ENCODE measurements at places on chromosomes 5 and 9.
A peak's percentile ranks its signal among the peaks of the same experiment; 100 is the strongest.

DNA sequence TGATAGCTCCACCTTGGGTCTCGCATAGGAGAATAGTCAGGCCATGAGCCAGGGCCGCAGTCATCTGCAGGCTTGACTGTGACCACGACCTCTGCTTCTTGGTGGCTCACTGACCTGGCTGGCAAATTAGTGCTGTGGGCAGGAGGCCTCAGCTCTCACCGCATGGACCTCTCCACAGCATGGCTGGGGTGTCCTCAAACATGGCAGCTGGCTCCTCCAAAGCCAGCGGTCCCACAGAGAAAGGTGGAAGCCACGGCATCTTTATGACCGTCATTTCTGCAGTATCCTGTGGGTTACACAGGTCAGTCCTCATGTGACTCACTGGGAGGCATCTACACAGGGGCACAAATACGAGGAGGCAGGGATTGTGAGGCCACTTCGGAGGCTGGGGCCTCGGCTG, 43.2 kb upstream of the SAP30L start:
- DNase-seq, result no peak

GRCh38 chr9:27817747-27818146, 244.5 kb upstream of the C9orf72 start:
- no peak for DNase-seq

DNA sequence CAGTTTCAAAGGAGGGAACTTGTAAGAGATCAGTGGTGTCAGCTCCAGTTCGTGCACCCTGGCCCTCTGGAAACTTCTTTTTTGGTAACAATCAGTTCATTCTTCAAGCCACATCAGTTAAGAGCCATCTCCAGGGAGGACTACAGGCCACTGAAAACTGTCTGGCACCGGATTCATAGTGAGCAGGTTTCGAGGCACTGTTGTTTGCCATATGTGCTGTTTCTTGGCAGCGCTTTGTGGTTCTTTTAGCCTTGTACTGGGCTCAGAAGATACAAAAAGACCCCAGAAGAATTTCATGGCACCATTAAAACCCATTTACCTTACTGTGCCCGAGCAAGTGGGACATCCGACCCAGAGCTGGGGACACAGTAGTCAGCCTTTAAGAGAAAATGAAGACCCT, 68.5 kb downstream of the OTULIN start:
- no peak for DNase-seq

- no peak for DNase-seq
Measured at GRCh38 chr5:1093361-1093760, 18.5 kb downstream of the SLC12A7 start.

DNA sequence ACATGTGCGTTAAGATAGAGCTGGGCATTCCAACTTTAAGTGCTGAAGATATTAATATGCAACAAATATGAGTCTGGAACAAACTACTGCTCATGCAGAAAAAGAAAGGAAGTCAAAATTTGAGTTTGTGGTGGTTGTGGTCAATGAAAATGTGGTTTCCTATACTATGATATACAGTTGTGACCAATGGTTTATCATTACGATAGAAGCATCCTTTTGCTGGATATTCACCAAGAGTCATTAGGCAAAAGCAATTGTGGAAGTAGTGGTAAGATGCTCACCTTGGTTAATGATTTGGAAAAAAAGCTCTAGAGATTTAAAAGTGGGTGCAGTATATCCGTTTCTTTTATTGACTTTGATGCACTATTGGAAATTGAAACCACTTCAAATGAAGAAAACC, 1007.0 kb downstream of the NR2F1-AS1 start:
- DNase-seq, result no peak

- DNase-seq, result no peak
Measured at GRCh38 chr5:117638581-117638980, 1064.0 kb upstream of the SEMA6A start.

DNA sequence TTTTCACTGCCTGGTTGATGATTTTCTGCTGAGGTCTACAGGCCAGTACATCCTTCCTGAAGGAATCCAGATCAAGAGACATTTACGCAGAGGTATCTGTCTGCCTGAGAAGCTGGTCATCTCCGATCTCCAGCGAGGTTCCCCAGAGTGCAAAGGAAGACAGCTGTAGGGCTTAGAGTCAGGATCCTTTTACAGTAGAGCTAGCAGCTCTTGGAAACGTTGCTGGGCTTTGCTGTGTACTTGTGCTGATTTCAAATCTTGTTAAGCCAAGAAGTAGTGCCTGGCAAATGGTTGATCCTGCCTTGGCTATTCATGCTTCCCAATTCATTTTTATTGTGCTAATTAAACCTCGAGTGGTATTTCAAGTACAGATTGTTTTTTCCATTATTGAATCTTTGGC, 48.9 kb downstream of the NTRK2 start:
- DNase-seq, result no peak

GRCh38 chr5:174410716-174411478, 313.5 kb upstream of the MSX2 start:
- DNase-seq, result no peak

GRCh38 chr5:31485376-31486207, 46.3 kb downstream of the DROSHA start:
- DNase-seq, result no peak

DNA sequence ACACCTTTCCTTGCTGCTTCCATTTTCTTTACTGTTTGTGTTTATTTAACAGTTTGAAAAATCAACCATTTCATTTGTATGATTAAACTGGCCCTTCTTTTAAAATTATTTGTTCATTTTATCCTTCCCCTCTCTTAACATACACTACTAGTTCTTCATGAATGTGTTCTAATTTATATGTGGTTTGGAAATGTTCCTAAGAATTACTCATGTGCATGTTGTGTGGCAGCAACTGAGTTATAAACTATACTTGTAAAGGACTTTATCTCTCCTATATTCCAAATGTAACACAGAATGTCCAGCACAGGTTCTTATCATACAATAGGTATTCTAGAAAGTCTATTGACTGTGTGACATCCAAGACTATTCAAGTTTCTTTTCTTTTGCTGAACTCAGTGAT, 358.2 kb upstream of the MEF2C start:
- no peak for DNase-seq

DNA sequence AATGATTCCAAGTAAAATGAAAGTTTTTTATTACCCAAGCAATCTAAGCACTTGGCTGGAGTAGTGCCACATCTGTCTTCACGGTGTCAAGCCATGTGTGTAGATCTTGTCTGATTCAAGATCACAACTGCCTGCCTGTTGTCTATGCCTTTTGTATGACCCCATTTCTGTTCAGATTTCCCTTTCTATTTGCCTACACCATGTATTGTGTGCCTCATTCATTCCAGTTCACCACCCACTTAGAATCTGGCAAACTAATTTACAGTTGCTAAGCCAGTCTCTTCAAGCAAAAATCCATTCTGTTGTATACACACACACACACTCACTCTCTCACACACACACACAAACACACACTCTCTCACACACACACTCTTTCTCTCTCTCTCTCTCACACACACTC, 33.7 kb downstream of the GLDC start:
- no peak for DNase-seq

DNA sequence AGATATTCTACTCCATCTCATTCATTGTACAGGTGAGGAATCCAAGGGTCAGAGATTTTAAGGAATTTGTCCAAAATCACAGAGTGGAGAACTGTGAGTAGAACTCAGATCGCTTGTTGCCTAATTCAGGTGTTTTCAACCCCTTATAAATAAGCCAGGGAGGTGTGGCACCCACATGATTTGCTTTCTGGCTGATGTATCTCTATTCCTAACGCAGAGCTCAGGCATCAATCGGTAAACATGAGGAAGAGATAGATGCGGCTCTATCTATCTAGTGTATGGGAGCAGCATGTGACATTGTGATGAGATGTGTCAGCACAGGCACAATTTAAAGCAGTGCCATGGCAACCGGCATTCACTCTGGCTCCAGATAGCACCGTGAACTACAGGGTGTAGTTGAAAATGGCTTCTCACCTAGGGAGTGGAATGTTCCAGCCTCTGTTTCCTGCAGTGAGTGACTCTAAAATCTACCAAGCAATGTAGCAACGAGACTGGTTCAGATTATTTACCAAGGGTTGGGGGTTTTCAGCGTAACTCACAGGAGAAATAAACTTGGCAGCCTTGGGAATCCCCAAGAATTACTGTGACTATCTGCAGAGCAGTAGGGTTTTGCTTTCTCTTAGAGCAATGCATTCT, 53.4 kb upstream of the SUB1 start:
- DNase-seq, result peak; percentile 72

- DNase-seq, result no peak
Measured at GRCh38 chr5:10468256-10468655, 26.6 kb downstream of the ROPN1L start.

DNA sequence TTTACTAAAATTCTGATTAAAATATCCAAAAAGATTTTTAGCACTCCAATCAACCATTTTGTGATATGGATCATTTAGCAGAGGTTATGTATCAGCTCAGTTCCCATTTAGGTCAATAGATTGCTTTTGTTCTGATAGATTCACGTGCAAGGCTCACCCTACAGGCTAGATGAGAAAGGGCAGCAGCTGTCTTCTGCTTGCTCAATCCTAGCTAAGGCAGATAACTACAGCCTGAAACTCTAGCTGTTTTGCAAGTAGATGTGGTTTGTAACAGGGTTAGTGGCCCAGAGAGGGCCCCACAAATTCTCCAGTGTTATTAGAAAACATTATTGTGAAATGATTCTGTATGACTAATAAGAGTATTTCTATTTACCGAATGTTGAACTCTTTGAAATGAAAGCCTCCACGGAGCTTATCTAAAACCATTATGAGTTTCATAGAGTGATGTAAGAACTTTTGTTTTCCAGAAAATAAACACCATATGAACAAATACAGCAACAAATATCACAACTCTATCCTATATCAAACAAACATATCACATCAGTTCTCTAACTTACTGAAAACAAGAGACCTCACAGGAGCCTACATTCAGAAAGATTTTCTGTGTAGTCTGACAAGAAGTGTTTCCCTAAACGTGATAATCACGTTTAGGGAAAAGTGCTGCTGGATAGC, 841.9 kb upstream of the ACO1 start:
- DNase-seq, result no peak

GRCh38 chr5:3878267-3878666, 282.6 kb downstream of the IRX1 start:
- no peak for DNase-seq

DNA sequence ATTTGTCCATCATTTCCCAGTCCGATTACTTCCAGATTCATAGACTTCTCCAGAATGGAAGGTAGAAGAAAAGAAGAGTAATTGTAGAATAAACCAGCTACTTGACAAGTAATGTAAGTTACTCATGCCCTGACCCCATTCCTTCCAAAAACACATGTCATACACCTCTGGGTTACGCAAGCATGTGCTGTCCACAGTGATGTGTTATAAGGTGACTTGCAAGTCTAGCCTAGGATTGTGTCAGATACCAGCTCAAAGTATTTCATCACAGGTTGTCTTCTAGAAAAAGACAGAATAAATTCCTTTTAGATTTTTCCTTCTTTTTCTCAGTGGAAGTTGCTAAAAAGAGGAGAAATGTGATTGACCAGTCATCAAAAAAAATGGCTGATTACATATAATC, 8.0 kb upstream of the TLR4 start:
- DNase-seq, result no peak

DNA sequence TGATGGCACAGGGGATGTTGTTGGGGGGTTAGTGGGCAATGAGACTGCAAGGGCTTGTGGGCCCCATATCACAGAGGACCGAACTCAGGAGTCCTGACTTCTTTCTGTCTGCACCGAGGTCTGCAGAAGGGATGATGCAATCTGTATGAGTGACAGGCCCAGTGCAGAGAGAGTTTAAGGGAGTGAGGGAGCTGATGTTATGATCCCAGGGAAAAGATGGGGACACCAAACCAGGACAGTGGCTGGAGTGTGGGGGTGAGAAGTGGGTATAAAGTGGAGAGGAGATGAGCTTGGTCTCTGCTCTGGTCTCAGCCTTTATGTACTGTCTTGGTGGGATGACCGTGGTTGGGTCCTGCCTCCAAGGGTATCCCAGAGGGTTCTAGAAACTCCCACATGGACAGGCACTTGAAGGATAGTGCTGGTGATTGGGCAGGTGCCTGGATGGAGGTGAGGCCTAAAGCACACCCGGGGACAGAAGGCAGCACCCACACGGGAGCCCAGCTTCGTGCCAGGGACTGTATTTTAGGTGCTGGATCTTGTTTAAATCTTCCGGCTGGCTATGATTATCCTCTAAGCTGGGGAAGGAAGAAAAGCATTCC, 21.9 kb downstream of the GSN start:
- DNase-seq, result no peak

DNA sequence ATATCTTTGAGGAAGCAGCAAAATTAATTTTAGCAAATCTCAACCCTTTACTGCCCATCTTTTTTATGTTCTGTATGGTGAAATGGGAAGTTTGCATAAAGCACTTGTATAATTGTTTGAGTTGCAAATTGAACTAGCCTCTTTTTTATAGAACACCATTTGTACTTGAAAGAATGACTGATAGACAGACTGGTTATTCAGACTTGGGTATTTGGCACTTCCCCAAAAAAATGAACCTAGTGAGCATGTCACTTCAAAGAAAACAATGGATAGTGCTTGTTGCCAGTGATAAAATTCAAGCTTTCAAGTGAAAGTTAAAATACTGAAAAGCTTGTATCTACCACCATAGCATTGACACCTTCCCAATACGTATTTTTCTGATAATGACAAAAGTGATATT, 115.8 kb downstream of the ERCC6L2 start:
- DNase-seq, result no peak

- no peak for DNase-seq
Measured at GRCh38 chr5:108670591-108671289, 77.0 kb upstream of the FER start.

GRCh38 chr9:128282500-128282899, 6.4 kb downstream of the SWI5 start:
- DNase-seq, result no peak

DNA sequence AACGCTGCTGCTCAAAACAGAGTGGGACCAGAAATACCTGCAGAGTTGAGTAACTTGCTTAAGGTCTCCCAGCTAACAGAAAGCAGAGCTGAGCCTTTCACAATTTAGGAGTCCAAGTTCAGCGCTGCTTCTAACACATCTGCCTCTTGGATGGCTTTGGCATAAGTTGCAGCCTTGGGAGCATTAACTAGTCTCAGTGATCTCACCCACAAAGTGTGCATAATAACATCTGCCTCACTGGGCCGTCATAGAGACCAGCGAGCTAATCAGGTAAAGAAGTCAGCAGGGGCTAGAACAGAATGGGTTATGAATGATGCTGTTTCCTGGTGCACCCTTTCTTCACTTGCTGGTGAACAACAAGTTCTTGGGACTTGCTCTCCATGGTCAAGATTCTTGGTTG, 36.5 kb downstream of the WWC1 start:
- no peak for DNase-seq

Measured in activated CD8-positive, alpha-beta memory T cell treated with anti-CD3 and anti-CD28 coated beads for 24 hours (primary cell).